ENCODE measurements at places on chromosomes 6 and 20. TPM values are rescaled to one million over a fixed set of nuclear protein-coding genes. Genes with fewer than 3 reads are reported as not detected.

The CRISP2 gene
- not detected for total RNA-seq

The MATN4 gene
- 0.08 TPM for total RNA-seq

The FRK gene
- total RNA-seq, result 1.4 TPM

The ENPP5 gene
- total RNA-seq, result not detected

The RALY gene
- 148 TPM for total RNA-seq

The SIRPG gene
- not detected for total RNA-seq

The TREML2 gene
- not detected for total RNA-seq

The TRIM10 gene
- total RNA-seq, result not detected

The NKAIN4 gene
- 10.3 TPM for total RNA-seq

The SLPI gene
- total RNA-seq, result 14.6 TPM

The HSPA1L gene
- 2.1 TPM for total RNA-seq

The CD83 gene
- 2.7 TPM for total RNA-seq

The PKIB gene
- total RNA-seq, result 0.66 TPM

The SLC25A27 gene
- 0.09 TPM for total RNA-seq

The PROKR2 gene
- not detected for total RNA-seq

Measured in A549 treated with CpdA at 1 μM for 4 hours (cell line).